LoVo (cell line): ENCODE measurements at places on chromosomes 1 and 21.
A peak's percentile ranks its signal among the peaks of the same experiment; 100 is the strongest.

DNA sequence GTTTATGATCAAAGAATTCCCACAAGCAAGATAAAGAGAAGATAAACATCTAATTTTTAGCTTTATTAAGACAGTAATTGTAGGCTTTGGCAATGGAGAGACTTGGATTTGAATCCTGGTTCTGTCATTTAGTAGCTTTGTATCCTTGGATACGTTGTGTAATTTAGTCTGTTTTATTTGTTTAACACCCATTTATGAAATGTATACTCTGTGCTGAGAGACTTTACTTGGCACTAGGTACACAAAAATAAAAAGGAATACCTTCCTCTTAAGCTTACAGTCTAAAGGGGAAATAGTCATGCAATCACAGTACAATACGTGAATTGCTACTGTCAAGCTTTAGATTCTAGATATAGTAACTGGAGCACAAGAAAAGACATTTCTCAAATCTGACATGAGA lies 23.8 kb downstream of the ZMPSTE24 start:
- DNase-seq = no peak

DNA sequence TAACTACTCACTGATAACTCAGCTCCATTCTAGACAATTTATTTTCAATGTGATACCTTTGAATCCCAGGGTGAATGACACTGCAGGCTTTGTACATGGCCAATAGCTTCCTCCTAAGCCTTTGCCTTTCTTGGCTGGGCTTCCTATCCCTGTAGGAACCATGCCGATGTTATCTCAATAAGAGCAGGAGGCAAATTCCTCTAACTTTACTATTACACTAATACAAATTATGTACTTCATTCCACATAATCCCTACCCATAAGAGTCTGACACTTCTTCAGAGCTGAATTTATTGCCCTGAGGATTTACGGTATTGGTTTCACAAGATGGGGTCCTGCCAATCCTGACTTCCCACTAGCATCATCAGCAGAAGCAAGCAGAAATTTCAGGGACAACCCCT lies 14.0 kb downstream of the TGFBR3 start:
- peak; percentile 43 for DNase-seq

DNA sequence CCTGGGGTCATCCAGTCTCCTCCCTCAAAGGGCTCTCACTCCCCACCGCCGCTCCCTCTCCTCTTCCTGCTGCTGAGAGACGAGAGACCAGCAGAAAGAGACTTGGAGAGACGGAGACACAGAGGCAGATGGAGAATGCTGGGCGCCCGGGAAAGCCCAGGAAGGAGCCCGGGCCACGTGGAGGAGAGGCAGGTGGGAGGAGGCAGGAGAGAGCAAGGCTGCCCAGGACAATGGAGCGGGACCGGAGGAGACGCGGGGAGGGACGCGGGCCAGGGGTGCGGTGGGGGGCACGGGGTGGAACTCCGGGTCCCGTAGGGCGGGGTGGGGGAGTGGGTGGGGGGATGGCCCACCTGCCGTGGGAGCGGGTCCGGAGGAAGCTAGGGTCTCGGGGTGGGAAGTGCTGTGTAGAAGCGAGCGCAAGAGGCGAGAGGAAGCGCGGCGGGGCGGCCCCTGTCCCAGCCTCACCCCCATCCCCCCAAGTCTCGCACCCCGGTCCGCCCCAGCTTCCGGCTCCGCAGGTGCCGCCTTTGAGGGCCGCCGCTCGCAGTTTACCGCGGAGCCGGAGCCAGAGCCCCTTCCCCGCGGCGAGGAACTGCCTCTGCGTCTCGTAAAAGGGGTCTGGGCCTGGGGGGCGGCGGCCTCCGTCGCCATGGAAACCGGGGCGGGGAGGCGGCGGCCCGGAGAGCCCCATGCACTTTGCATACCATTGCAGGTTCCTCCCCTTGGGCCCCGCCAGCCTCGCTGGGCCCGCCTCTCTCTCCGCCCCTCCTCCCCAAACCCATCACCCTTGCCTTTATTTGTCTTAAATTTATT lies 11.7 kb upstream of the EPHA2 start:
- DNase-seq = no peak

DNA sequence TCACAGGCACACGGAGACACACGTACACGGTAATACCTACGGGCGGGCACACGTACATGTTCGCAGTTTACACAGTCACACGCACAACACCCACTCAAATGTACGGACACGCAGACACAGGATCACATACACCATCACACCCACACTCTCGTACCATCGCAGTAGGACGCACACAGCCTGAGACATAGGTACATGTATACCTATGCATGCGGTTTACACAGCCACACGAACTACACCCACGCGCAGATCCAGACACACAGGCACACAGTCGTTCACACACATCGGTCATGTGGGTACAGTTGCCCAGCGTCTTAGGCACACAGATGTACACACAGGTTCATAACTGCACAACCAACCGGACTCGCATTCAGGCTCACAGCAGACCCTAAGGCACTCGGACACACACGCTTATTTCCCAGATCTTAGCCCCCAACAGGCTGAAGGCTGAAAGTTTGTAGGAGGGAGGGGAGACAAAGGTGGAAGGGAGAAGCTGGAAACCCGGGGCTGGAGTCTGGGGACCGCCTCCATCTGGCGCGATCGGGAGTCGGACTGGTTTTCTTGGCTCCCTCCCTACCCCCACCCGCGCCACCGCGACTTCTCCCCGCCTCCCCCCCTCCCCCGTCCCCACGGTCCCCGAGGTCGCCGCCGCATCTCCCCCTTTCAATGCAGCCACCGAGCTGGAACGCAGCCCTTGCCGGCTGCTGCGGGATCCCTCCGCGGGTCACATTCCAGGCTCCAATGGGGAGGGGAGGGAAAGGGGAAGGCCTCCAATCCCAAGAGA lies 51.9 kb upstream of the SYNC start:
- no peak for DNase-seq

GRCh38 chr1:244029124-244029523 lies 22.0 kb upstream of the ZBTB18 start:
- DNase-seq = no peak

DNA sequence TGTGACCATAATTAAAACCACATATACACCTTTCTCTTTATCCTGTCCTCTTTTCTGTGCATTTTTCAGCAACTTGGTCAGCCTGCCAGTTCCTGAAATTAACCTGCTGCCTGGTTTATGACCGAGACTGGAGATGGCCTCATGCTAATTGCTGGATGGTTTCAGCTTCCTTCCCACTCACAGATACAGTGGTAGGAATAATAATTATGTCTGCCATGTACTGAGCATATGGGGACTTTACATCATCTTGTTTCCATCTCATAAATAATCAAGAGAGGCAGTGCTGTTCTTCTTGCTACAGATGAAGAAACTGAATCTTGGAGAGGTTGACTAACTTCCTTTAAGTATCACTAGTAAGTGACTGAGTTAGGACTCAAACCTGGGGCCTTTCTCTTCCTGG lies 148.2 kb downstream of the NOS1AP start:
- DNase-seq = no peak

DNA sequence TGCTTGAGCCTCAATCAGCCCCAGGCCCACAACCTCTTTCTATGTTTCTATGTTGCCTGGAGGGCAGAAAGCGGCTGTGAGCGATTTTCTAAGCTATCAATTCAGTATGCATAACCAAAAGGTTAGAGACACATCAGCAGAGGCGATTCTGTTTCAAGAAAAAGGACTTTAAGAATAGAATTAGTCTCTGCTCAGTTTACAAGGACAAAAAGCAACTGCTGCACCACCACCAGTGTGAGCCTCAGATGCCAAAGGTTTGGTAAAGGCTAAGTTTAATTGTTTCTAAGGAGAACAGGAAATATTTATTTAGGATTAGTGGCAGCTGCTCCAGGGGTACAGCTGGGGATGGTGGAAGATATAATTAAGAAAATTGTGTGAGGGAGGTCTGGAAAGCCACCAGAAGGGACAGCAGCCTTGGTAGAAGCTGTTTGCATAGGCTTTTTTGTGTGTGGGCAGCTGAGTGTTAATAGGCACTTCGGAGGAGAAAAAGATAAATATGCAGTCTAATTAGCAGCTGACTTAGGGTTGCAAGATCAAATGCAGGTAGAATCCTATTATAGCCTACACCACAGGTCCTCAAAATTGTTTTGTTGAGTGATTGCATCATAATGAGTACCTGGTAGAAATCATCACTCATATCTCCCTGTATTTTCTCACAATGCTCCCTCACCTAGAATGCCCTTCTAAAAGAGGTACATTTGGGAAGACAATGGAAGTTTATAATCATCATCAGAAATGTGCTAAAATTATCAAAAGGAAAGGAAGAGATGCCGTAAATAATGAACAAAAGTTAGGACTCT lies 35.8 kb downstream of the ZC3H11B start:
- no peak for DNase-seq

- DNase-seq = peak; percentile 39
Observed at GRCh38 chr1:154609398-154610380, 1.7 kb upstream of the ADAR start.

DNA sequence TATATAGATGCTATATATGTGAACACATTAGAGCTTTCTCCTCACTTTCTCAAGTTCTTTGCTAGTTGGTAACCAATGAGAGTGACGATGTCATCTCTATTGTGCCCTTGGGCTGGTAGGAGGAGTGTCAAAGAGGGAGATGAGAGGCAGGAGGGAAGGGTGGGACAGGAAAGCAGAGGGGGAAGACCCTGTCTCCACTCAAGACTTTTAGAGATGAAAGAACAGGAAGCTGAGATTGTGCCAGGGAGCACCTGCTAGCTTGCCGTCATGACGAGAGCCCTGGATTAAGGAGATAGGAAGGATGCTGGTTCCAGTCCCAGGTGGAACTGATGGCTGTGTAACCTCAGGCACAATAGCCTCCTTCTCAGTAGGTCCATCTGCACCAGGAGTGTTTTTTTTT lies 16.7 kb downstream of the CNR2 start:
- DNase-seq = no peak

DNA sequence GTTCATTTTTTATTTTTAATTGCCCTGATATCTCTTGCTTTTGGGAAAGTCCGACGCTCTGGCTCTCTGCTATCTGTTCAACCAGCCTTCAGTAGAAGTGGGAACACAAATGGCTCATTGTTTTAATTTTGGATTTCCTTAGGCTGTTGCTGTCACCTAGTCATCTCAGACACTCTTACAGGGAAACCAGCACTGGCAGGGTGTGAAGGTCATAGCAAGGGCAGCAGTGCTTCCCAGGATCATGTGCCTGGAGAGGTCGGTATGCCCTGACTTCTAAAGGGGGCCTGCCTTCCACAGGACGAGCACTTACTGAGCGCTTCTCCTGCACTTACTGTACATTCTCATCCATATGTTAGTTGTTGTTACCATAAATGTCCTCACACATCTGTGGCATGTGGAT lies 224.2 kb downstream of the DISC1 start:
- no peak for DNase-seq

GRCh38 chr1:225651872-225652728 lies 823 bp downstream of the ENAH start:
- peak; percentile 2 for DNase-seq

- no peak for DNase-seq
Observed at GRCh38 chr1:94301186-94301585, 63.8 kb upstream of the ARHGAP29 start.

DNA sequence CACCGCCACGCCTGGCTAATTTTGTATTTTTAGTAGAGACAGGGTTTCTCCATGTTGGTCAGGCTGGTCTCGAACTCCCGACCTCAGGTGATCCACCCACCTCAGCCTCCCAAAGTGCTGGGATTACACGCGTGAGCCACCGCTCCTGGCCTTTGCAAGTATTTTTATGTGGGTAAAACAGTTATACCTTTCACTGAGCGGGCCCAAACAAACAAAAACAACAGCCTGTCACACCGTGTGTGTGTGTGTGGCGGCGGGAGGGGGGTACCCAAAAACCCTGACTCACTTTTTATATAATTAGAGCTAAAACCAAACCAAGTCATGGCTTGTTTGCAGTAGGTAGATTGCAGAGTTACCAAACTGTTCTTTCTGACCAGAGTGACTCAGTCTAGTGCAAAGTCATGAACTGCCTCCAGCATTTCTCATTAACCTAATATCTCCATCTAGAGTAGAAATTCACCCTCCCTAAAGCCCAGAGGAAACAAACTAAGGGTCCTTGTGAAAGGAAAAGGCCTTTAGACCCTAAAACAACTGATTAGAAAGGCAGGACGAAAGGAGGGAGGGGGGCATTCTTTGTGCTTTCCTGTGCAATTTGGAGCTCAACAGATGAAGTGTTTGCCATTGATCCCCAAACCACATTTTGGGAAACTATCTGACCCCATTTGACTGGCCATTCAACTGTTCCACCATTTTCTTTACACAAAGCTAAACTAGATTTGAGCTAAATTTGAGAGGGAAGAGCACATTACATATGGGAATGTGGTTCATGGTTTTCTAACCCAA lies 181.0 kb downstream of the DHRS3 start:
- DNase-seq = no peak

DNA sequence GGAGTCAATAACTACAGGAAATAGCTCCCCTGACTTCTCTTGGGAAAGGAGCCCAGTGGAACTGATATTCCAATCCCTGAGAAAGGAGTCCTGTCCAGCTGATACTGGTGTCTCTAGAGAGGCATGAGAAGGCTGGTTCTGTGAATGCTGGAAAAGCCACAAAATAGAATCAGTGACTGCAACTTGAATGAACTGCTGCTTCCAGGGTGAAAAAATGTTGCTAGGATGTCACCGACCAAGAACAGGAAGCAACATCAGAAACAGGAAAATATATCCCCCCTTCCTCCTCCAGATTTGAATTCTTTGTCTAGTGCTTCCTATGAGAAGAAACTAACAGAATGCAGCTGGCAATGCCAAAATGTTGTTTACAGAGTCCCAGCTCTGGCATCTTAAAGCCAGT lies 269.3 kb upstream of the LYPLAL1 start:
- DNase-seq = no peak

- DNase-seq = no peak
Observed at GRCh38 chr1:221715321-221716169, 26.3 kb downstream of the DUSP10 start.

GRCh38 chr1:3169665-3170356 lies 100.8 kb downstream of the PRDM16 start:
- DNase-seq = no peak

DNA sequence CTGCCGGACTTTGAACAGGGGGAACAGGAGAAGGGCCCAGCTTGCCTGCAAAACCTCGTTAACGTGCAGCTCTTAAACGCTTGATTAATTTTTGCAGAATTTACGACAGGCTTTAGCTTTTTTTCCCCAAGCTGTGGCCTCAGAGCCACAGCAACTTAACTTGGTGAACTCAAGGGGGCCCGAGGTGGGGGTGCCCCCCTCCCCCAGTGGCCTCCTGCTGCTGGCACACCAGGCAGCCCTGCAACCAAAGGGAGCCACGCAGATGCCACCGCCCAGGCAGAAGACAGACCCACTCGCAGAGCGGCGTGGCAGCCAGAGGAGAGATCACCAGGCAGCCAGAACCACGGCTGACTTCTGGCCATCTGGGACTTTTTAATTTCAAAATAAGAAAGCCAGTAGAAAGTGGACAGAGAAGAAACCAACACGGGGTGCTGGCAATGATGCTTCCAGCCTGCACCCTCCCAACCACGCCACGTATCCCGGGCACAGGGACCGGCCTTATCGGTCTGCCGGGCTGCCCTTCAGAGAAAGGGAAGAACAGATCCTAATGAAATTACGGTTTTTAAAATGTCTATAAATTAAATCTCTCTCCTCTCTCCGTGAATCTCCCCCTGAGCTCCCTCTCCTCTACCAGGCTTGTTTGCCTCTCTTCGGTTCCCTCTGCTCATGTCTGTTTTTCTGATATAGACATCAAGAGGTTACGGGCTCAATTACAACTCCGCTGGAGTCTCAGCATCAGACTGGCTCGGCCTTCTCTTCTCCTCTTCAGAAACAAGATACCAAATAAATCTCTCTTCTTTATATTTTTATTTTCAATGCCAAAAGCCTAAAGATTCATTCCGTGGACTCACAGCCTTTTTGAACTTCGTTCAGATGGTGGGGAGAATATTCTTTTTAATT lies 6.4 kb downstream of the CASZ1 start:
- DNase-seq = no peak

- no peak for DNase-seq
Observed at GRCh38 chr1:18976096-18976495, 19.6 kb upstream of the IFFO2 start.
